Stimulated activated CD4-positive, alpha-beta T cell treated with anti-CD3 and anti-CD28 coated beads, TNF-alpha, amount 100 ng/mL, for 48 hours (primary cell): ENCODE measurements at places on chromosomes 13 and 19.

DNA sequence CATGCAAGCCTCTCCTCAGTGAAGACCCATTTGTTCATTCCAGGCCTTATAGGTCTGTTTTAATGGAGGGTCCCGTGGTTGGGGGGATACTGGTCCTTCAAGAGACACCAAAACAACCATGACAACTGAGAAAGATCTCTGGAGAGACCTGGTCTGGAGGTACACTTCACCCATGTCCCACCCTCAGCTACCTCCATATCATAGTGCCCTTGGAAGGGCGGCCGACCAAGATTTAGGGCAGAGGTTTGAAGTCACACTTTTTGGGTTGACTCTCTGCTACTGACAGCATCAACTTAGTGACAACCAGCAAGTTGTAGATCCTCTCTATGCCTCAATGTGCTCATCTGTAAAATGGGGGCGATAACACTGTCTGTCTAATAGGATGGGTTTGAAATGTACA lies 177.3 kb downstream of the TSHZ3 start:
- DNase-seq, result no peak

DNA sequence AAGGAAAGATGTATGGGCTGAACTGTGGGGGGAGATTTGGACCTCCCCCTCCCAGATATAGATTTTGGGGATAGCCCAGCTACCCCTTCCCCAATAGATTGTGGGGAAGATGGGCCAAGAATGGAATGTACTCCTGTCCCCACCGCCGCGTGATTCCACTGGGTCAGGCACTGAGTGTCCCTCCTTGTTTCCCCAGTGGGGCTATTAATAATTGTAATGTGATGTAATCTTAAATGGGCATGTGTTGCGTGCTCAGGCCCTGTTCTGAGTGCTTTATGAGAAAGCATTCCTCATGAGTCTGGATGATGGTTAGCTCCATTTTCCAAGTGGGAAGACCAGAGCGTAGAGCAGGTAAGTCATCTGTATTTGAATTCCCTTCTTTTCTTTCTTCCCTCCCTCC lies 1.4 kb downstream of the PSMD8 start:
- DNase-seq, result no peak

DNA sequence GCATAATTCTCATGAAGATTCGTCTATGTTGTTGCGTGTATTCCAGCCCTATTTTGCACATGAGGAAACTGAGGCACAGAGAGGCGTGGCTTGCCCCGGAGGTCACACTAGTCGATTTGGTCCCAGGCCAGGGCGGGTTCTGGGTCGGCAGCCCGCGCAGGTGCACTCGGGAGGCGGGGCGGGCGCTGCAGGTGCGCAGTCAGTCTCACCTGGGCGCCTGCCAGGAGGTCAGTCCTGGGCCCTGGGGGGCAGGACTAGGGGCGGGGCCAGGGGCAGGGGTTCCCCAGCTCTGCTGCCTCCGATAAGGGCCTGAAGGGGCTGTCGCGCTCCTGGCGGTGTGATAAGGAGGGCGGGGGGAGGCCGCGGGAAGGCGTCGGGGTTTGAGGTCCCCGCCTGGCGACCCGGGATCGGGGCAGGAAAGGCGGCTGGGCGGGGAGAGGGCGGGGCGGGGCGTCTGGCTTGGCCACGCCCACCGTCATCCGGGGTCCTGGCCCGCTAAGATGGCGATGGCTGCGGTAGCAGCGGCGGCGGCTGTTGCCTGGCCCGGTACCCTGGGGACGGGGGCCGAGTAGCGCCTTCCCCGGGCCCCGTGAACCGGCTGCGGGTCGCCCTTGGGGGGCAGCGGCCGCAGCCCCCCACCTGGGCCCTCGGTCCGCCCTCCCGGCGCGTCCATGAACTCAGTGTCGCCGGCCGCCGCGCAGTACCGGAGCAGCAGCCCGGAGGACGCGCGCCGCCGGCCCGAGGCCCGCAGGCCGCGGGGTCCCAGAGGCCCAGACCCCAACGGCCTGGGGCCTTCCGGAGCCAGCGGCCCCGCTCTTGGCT lies at the start of gene ATG4D:
Gene ATG4D (plus strand): TSS at position 485 of the 822 bp plus-strand sequence. CDS start 187 bp downstream, at position 672.
- DNase-seq, result peak; percentile 58

- no peak for DNase-seq
Measured at GRCh38 chr19:38734426-38735256, 9.6 kb downstream of the CAPN12 start.

GRCh38 chr13:107864543-107865317 lies 350.6 kb downstream of the LIG4 start:
- no peak for DNase-seq

DNA sequence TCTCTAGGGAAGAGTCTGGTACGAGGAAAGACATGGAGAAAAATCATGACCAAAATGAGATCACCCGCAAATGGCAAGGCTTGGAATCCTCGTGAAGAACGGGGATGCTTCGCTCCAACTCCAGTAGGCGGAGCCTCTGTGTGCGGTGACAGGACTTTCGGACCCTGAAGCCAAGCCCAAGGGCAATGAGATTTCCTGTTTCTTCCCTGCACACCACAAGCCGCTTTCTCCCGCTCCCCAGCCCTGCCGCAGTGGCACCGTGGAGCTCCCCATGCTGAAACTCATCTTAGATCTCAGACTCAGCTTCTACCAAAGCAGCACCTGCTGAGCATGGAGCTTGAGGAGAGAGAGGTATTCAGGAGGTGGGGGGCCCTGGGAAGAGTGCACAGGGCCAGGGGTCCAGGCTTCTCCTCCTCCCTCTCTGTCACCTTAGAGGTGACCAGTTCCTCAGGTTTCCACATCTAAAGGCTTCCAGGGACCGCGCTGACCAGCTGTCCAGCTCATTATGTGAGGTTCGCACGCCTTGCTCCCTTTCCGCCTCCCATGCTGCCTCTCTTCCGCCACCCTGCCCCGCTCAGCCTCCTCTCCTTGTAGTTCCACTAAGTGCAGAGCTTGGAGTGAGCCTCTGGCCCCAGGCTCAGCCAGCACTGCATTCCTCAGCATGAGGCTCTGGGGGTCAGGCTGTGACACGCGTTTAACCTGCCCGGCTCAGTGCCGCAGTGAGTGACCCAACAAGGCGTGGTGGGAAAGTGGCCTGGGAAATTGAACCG lies 153.8 kb upstream of the SOX1 start:
- no peak for DNase-seq

DNA sequence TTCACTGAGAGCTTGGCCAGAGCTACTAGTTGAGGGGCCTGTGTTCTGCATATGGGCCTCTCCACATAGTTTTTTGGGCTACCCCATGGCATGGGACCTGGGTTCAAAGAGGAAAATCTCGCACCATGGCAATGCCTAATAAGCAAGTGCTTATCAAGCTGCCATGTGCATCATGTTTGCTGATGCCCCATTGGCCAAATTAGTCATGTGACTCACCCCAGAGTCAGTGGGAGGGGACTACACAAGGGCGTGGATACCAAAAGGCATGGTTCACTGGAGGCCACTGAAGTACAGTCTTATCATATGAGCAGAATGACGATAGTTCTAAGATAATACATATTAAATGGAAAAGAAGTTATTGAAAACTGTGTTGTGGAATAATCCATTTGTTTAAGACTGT lies 214.8 kb downstream of the LMO7 start:
- no peak for DNase-seq

- no peak for DNase-seq
Measured at GRCh38 chr19:23070353-23071146, 46.3 kb upstream of the ZNF730 start.

GRCh38 chr19:30452931-30453330 lies 80.7 kb downstream of the ZNF536 start:
- DNase-seq, result no peak
